ENCODE measurements at places on chromosomes 7 and 10. TPM values are rescaled to one million over a fixed set of nuclear protein-coding genes. Genes with fewer than 3 reads are reported as not detected.

- peaks cover 11% of the 10 kb centered on the region for H3K36me3 ChIP-seq
- H3K27ac ChIP-seq: no peak overlapping the region
- H3K4me1 ChIP-seq: peaks cover 15% of the 10 kb centered on the region
- DNase-seq: no peak
Measured at GRCh38 chr7:641966-642365, 84.5 kb upstream of the DNAAF5 start.

DNA sequence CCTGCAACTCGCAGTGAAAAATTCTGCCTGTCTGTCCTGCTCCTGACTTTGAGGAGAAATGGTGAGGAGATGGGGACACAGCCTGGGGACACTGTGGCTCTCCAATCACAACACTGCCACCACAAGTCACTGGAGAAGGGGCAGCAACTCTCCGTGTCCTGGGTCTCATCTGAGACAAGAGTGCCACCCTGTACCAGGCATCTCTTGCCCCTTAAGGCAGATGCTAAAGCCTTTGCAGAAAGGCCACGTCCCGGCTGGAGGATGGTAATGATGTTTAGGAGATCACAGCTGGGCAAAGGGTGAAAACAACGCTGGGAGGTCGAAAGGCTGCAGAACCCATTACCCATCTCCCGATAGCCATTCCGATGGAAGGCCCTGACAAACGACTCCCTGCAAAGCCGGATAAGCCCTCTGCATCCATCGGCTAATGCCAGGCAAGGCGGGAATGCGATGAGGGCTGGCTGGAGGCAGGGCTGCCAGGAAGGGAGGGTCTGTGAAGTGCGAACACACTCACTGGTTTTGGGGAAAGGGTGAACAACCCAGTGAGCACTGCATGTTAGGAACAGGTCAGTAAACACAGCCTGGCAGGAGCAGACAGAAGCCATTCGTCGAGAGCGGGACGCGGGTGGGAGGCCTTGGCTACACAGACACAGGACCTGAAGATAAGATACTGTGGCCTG, 190.8 kb downstream of the ADARB2 start:
- no peaks in the 10 kb centered on the region for H3K4me1 ChIP-seq
- peaks cover 3% of the 10 kb centered on the region for H3K27me3 ChIP-seq
- H3K4me3 ChIP-seq: no peak overlapping the region
- no peaks in the 10 kb centered on the region for H3K36me3 ChIP-seq
- no peak for DNase-seq
- no peak overlapping the region for H3K27ac ChIP-seq

C7orf57 gene
- 0.83 TPM for total RNA-seq

- no peak overlapping the region for H3K27ac ChIP-seq
- peaks cover 2% of the 10 kb centered on the region for H3K27me3 ChIP-seq
- peaks cover 10% of the 10 kb centered on the region for H3K4me1 ChIP-seq
- no peak overlapping the region for H3K4me3 ChIP-seq
- no peak for DNase-seq
Measured at GRCh38 chr7:99984593-99984992, 8.8 kb upstream of the AZGP1 start.

- H3K4me3 ChIP-seq: no peak overlapping the region
- DNase-seq: no peak
- no peak overlapping the region for H3K27ac ChIP-seq
- H3K36me3 ChIP-seq: no peaks in the 10 kb centered on the region
Measured at GRCh38 chr10:19283786-19284185, 235.2 kb downstream of the MALRD1 start.

- H3K4me3 ChIP-seq: no peak overlapping the region
- peaks cover 7% of the 10 kb centered on the region for H3K27me3 ChIP-seq
- H3K4me1 ChIP-seq: no peaks in the 10 kb centered on the region
- no peaks in the 10 kb centered on the region for H3K36me3 ChIP-seq
- peak; percentile 57 for DNase-seq
Measured at GRCh38 chr10:2839081-2839725, 228.1 kb upstream of the PFKP start.

- H3K27ac ChIP-seq: no peak overlapping the region
- H3K36me3 ChIP-seq: no peaks in the 10 kb centered on the region
- DNase-seq: no peak
- peaks cover 3% of the 10 kb centered on the region for H3K4me1 ChIP-seq
Measured at GRCh38 chr7:129193892-129194291, 5.5 kb downstream of the SMO start.

FKBP6 gene
- total RNA-seq: not detected

- peaks cover 18% of the 10 kb centered on the region for H3K36me3 ChIP-seq
- DNase-seq: no peak
- peaks cover 7% of the 10 kb centered on the region for H3K4me1 ChIP-seq
Measured at GRCh38 chr10:50316695-50317648, 65.7 kb upstream of the ASAH2 start.

DNA sequence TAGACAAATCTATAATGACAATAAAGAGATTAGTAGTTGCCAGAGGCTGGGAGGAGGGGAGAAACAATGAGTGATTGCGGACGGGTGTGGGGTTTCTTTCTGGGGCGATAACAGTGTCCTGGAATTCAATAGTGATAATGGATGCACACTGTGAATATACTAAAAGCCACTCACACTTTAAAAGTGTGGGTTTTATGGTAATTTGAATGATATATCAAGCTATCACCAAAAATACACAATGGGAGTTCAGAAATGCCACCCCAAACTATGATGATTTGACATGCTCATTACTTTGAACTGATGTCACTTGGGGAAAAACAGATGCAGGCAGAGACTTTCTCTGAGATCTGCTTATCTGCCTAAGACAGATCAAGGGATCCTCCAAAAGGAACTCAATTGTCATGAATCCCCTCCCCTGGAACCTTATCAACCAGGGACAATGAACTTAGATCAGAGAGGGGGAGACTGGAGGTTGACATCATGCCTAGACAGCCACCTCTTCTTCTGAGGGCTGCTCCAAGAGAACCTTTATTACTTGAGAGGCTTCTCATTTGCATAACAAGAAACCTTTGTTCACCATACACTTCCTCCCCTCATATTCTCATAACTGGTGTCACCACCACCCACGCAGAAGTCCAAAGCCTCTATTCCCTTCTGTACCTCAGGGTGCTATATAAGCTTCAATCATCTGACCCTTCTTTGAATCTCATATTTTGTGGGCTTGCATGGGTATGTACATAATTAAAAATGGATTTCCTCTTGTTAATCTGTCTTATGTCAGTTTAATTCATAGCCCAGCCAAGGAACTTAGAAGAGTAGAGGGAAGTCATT, 14.8 kb upstream of the ZC3HAV1 start:
- DNase-seq: peak; percentile 58
- no peaks in the 10 kb centered on the region for H3K27me3 ChIP-seq
- H3K4me3 ChIP-seq: no peak overlapping the region
- no peak overlapping the region for H3K27ac ChIP-seq
- H3K4me1 ChIP-seq: peaks cover 28% of the 10 kb centered on the region
- H3K36me3 ChIP-seq: no peaks in the 10 kb centered on the region

DNA sequence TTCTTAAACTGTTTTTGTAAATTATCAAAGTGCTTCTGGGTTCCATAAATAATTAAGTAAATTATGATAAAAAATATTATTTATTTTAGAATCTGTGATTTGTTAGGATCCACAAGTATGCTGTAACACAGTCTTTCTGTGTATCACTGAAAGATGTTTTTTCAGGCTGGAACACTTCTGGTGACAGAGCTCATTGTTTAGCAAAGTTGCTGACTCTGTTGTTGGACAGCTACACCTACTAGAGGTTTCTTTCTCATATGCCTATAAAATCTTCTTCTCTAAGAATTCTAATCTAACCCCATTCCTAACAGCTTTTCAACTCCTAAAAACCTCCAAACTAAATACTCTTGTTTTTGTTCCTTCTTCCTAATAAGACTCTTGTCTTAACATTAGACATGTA, 176.8 kb downstream of the THSD7A start:
- H3K36me3 ChIP-seq: no peaks in the 10 kb centered on the region
- no peaks in the 10 kb centered on the region for H3K27me3 ChIP-seq

DNA sequence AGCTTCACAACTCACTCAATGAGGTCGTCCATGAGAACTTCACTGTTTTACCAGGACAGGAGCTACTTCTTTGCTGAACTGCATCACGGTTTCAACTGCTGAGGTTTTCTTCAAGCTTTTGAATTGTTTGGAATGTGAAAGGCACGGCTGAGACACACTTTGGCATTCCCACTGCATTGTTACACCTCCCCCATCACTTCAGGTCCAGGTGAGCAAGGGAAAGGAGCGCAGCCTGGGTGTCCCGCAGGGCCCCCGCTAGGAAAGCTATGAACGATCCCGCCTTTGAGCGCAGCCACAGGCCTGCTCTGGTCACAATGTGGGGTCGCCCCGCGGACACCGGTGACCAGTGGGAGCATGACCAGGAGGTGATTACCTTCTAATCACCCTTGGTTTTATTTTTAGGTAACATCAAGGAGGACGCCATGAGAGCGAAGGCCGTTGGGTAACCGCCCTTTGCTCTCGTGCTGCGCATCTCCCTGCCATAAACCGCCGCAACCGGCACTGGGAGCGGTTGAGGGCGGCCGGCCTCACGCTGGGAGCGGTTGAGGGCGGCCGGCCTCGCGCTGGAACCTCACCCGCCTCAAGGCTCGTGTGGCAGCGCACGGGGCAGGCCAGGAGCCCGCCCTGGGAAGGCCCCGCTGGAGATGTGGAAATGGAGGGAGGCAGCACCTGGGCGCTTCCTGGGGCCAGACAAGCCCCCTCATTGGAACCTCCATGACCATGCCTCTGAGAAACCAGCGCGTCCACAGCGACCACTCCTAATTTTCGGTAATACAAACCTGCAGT, 50.9 kb upstream of the SGMS1 start:
- H3K27ac ChIP-seq: no peak overlapping the region
- H3K4me3 ChIP-seq: no peak overlapping the region
- DNase-seq: no peak
- peaks cover 4% of the 10 kb centered on the region for H3K36me3 ChIP-seq
- peaks cover 13% of the 10 kb centered on the region for H3K4me1 ChIP-seq

GRCh38 chr7:130930681-130931080, 196.7 kb upstream of the KLF14 start:
- DNase-seq: no peak
- H3K4me3 ChIP-seq: no peak overlapping the region
- H3K36me3 ChIP-seq: peaks cover 85% of the 10 kb centered on the region
- no peaks in the 10 kb centered on the region for H3K27me3 ChIP-seq
- peak overlapping the region; percentile 73 for H3K27ac ChIP-seq
